GOT3 (cell line): ENCODE measurements at places on chromosomes 3 and 15.

DNA sequence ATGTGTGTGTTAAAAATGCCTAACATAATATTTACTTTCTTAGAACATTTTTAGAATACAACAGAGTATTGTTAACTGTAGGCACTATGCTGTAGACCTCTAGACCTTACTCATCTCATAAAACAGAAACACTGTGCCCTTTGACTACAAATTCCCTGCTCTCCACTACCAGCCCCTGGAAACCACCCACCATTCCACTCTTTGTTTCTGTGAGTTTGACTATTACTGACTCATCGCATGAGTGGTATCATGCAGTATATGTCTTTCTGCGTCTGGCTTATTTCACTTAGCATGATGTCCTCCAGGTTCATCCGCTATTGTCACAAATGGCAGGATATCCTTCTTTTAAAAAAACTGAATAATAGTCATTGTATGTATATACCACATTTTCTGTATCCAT lies 216.7 kb upstream of the CFAP20DC start:
- DNase-seq, result no peak

GRCh38 chr3:42210726-42211125 lies 55.3 kb downstream of the CCK start:
- DNase-seq, result no peak

GRCh38 chr3:178131801-178132200 lies 404.4 kb upstream of the KCNMB2 start:
- DNase-seq, result no peak

DNA sequence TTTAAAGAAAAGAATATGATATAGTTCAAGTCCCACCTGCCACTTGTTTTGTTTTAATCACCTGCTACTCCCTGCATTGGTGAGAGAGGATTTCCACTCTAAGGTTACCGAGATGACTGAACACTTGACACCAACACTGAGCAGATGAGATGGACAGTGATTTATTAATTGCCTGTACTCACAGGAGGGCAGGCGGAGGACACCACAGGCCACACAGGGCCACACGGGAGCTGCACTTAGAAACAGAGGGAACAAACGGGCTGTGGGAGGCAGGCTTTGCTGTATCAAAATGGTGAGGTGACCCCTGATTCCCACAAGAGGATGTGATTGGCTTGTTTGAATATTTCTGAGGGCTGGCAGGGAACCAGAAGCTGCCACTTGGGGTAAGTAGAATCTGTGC lies 10.8 kb downstream of the MINAR1 start:
- no peak for DNase-seq

- DNase-seq, result no peak
These were observed 50.0 kb upstream of the RFX7 start for GRCh38 chr15:56293495-56294292.

DNA sequence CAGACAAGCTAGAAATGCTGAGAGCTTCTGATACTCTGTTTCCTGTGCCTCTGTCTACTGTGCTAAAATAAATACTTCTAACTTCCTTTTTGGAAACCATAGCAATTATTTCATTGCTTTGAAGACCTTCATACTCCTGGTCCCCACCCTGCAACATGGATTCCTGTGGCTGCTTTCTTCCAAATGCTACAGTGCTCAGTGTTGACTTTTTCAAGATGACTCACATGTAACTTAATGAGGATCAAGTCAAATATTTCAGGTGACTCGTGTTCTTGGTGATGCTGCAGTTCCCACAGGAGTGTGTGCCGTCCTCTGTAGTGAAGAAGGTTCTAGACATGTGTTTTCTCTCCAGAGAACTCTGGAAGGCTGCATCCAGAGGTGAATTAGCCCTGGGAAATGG lies 288.6 kb downstream of the CLSTN2 start:
- no peak for DNase-seq

DNA sequence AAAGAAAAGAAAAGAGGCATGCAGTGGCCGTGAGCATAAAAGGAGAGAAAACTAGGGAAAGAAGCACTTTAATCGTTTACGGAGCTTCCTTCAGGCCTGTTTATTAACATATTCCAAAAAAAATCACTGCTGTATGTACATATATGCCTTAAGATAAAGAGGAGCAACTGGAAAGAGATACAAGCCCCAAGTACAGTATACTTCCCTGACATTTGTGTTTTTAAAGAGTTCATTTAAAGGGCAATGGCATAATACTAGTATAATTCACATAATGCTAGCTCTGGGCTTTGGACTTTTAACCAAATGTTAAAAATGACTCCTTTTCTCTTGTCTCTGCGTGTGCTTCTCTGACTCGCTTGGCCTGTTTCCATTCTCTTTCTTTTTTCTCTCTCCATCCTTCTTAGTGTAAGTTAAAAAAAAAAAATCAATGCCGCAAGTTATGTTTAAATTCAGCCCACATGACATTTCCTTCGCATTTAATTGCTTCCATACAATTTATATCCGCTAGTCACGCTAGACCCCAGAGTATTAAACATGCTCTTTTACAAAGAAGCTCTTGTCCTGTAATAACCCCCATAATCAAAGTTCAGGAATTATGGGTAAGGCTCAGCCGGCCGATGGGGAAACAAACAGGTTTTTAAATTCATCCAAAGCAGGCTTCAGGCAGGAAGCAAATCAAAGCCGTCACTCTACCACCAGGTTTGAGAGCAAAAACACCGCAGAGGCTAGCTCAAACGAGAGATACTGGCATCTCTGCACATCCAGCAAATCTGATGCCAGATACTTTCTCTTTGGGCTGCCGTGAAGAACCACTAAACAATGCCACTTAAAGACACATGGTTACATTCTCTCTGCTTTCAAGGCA lies 19.4 kb downstream of the WWTR1 start:
- no peak for DNase-seq

DNA sequence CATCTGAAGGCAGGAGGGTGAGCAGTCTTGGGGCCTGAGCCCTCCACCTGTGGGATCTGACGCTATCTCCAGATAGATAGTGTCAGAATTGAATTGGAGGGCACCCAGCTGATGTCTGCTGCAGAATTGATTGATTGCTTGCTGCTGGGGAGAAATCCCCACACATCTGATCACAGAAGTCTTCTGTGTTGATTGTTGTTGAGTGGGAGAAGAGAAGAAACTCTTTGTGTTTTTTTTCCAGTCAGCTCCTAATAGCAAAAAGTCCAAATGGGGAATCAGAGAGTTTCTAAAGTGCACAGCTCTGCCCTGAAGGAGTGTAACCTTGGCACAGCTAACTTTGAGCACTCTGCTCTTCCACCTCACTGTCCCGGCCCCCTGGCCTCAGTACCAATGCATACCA lies 66.1 kb downstream of the RAB11A start:
- no peak for DNase-seq

- no peak for DNase-seq
These were observed 27.1 kb downstream of the KY start for GRCh38 chr3:134623615-134624245.

- DNase-seq, result no peak
These were observed 20.5 kb upstream of the RGMA start for GRCh38 chr15:93109336-93110102.

DNA sequence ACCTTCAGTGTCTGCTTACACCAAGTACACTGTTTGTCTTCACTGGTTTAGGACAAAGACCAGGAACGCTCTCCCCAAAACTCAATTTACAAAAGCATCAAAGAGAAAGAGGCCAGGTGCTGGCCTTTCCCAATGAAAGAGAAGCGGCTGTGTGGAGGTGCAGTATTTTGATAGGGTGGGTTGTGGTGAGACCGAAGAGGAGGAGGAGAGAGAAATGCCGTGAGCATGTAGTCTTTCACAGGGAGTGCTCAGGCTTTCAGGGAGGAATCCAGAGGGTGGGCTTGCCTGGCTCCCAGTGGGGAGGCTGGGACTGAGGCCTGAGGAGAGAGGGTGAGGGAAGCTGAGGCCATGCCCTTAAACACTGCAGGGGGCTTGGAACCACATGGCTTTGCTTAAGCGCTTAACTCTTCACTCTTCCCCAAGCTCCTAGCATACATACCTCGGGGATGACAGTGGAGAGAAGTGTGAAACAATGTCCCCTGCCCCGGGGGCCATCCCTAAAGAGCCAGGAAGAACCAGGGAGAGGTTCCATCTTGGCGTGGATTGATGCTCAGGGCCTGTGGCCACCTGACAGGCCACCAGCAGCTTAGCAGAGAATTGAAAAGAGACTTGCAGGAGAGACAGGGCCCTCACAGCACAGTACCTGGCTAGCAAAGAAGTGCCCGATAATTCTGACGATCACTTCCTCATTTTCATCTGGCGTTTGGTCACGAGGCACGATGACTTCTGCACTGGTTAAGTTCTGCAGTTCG lies 60.5 kb downstream of the SENP2 start:
- DNase-seq, result no peak

DNA sequence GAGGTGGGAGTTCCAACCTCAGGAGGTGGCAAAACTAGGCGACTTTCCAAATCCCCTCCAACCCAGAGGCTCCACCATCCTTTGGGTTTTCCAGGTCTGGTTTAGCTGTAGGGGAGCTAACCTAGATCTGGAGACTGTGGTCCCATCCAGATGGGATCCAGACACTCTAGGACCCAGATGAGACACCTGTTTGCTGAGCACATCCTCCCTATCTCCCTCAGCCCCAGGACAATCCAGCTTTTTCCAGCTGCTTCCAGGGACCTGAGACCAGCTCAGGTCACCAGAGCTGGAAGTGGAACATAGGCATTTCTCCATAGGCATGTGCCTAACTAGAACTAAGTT lies 18.2 kb downstream of the CRTAP start:
- DNase-seq, result no peak

DNA sequence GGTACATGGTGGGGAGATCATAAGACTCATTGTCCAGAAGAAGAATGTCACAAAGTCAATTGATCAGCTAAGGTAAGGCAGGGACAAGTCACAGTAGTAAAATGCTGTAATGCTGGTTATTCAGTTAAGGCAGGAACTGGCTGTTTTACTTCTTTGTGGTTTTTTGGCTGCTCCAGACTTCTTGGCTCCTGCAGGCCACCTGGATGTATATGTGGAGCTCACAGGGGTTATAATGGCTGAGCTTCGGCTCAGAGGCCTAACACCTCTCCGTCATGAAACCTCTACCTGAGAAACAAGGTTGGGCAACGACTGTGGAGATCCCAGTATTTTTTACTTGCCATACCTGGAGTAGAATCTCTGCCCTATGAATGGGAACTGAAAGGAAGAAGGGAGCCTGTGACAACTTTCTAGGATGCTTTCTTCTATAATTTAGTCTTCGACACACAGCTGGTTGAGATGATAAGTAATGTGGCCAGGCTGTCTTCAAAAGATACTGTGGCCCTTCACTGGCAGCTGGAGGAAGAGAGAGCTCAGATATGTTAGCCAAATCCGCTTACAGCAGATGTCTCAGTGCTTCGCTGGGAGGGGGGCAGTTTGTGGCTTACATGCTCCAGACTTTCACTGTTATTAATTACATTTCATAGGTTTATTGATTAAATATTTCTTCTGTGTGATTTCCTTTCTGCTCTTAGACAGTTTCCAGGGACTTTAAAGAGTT lies 887.8 kb downstream of the IGSF11 start:
- DNase-seq, result no peak

- no peak for DNase-seq
These were observed 164.0 kb downstream of the IL20RB start for GRCh38 chr3:137121704-137122314.

- DNase-seq, result no peak
These were observed 134.7 kb downstream of the PEX5L start for GRCh38 chr3:179902061-179902460.

DNA sequence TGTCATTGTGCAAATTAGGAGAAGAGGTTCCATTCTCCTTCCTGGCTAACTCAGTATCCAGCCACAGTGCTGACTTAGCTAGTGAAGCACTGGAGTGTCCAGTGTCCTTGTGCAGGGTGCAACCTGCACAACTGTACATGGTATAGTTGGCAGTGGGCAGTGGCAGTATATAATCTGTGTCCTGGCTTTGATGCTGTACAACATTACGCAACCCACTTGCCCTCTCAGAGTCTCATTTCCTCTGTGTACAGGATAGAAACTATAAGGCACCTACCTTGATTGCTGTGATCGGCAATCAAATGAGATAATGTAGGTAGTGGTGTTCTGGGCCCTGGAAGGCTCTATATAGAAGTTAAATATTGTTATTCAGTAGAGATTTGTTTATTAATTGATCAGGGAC lies 333.6 kb downstream of the CLSTN2 start:
- no peak for DNase-seq

- no peak for DNase-seq
These were observed at the start of gene APBA2 for GRCh38 chr15:28885630-28886430. Gene APBA2 (plus strand): TSS chr15:28885974. CDS start chr15:29053885, 167,911 bp downstream.

DNA sequence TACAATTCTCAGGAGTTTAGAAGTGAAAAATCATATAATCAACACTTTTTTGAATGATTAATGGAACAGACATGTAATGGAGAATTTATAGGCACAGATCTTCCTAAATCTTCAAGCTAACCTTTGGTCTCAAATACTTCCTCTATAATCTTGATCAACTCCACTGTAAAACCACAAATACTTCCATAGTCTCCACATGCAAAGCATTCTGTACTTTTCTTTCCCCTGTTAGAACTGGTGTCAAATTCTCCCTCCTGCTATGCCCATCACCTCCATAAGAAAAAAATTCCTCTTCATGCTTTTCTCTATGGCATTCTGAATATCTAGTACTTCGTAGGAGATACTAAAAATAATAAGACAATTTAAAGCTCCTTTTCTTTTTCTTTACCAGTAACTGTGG lies 214.3 kb downstream of the ADAMTS9 start:
- DNase-seq, result no peak

- DNase-seq, result no peak
These were observed 1.3 kb downstream of the CAV3 start for GRCh38 chr3:8734908-8735307.

DNA sequence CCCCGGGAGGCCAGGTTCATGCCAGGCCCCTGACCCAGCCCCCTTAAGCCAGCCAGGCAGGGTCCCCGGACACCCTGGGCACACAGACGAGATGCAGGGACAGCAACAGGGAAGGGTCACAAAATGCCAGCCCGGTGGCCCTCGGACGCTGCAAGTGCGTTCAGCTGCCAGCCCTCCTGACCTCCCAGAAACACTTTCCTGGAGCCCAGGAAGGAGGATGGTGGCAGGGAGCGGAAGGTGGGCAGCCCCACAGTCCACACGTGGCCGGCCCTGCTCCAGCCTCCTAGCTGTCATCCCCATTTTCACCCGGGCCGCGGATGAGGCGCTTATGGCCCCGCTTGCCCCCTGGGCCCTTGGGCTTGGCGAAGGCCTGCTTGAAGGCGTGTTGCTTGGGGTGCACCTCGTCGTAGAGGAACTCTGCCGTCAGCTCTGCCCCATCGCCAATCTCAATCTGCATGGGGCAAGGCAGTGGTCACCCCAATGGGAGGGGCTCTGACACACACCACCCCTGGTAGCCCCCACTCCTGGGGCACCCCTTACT lies 3.4 kb upstream of the TLR9 start:
- no peak for DNase-seq

GRCh38 chr3:100737334-100737733 lies 28.0 kb downstream of the TFG start:
- no peak for DNase-seq

- DNase-seq, result no peak
These were observed 31.2 kb upstream of the PTX3 start for GRCh38 chr3:157405457-157405856.

- no peak for DNase-seq
These were observed 592.1 kb downstream of the SI start for GRCh38 chr3:164486150-164486549.

GRCh38 chr3:299590-300301 lies 103.2 kb downstream of the CHL1 start:
- no peak for DNase-seq
